CD4-positive, alpha-beta T cell treated with Interleukin-4 for 1 hour (primary cell): ENCODE measurements at places on chromosomes 4 and X.

DNA sequence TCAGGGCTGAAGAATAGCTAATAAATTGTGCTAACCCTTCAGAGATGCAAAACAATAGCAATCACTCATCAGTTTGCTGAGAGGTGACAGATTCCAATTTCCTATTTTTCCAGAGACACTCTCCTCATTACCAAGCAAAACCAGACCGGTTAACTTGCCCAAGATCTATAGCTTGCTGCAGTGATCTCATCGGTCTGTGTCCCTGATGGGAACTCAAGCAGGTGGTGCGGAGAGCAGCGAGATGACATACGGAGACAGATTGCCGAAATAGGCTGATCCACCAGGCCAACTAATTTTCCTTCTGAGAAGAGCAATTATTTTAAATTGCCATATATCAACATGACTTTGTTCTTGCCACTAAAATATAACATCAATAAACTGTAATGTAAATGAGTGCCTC lies 10.5 kb upstream of the DCHS2 start:
- DNase-seq: no peak

DNA sequence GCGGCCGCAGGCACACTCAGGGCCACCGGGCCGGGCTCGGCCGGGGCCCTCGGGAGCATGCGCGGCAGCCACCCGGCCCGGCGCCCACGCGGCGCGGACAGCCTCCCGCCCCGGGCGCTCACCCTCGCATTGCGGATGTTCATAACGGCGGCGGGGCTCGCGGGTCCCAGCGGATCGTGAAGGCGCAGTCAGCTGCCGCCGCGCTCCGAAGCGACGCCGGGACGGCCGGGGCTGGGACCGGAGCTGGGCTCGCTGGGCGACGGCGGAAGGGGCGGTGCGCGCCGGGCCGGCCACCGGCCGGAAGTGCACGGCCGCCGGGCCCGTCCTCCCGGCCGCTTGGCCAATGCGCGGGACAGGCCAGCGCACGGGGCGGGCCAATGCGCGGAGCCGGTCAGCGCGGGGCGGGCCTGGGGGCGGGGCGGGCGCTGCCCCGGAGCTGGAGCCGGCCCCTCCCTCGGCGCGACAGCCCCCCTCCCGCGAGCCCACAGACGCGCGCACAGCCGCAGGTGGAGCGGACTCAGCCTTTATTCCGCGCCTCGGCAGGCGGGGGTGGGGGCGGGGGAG lies at the start of gene NAA10:
Gene NAA10 (minus strand): TSS at position 276 of the 564 bp plus-strand sequence. CDS start 133 bp downstream, at position 143.
- peak; percentile 70 for DNase-seq

DNA sequence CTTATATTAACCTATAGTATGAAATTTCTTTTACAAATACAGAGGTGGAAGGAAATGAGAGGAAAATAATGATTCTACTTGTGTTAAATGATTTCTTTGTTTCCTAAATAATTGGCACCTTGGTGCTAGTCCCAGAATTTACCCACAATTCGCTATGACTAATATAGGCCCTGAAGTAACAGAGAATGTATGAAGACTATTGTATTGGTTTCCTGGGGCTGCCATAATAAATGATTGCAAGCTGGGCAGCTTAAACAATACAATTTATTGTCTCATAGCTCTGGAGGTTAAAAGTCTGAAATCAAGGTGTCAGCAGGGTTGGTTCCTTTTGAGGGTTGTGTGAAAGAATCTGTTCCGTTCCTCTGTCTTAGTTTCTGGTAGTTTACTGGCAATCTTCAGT lies 74.8 kb upstream of the GPRIN3 start:
- no peak for DNase-seq

DNA sequence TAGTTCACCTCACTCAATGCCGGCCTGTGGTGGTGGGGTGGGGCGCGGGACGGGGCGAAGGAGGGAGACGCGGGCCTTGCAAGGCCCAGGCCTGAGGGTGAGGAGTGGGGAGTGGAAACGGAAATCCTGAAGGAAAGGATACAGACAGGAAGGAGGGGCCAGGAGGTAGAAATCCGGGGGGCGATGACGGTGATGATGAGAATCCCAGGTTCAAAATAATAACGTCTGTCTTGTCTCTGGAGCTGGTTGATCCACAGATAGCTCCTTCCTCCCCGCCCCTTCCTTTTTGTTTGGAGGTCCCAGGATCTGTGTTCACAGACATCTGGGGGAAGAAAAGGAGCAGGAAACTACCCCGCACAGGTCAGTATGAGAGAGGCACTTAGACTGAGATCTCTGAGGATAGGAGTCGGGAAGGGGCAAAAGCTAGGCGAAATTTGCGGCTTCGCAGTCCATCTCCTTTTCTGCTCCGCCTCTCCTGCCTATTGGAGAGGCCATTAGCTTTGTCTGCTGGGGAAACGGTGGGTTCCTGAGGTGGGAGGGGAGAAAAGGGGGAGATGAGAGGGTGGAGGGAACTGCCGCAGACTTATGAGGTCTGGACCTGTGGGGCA lies 746 bp downstream of the TCEAL7 start:
- DNase-seq: no peak

- no peak for DNase-seq
Measured at GRCh38 chr4:185580699-185581098, 45.4 kb upstream of the PDLIM3 start.

GRCh38 chrX:10115082-10115481 lies 41.7 kb upstream of the CLCN4 start:
- no peak for DNase-seq

- DNase-seq: no peak
Measured at GRCh38 chr4:153113061-153113837, 91.0 kb upstream of the TRIM2 start.

GRCh38 chrX:1027133-1027532 lies 185.3 kb downstream of the CRLF2 start:
- no peak for DNase-seq

DNA sequence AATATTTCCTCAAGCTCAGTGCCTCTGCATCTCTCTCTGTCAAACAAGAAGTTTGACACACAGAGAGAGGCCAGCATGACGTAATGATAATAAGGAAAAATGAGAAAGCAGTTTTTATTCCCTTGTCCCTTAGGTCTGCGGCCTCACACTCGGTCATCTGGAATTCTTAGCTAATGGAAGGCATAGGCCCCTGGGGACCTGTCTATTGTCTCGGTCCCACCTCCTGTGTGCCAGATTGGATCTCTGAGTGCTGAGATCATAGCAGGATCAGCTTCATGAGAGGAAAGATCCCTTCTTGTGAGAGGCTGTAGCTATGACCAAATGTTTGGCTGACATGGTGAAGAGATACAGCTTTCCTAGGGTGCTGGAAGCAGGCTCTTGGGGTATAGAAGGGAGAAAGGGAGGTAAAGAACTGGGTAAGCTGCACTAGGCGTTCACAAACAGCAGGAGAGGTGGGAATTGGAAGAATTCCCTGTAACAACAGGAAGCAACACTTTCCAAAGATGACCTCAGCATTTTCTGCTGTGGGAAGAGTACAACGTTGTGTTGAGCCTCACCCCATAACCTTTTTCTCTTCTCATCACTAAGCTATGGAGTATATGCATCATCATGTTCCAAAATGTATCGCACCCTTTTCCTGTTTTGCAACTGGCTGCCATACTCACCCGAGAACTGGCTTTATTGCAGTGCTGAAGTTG lies 20.2 kb downstream of the TMEM31 start:
- no peak for DNase-seq

GRCh38 chr4:138110815-138111214 lies 131.3 kb downstream of the SLC7A11 start:
- DNase-seq: no peak

DNA sequence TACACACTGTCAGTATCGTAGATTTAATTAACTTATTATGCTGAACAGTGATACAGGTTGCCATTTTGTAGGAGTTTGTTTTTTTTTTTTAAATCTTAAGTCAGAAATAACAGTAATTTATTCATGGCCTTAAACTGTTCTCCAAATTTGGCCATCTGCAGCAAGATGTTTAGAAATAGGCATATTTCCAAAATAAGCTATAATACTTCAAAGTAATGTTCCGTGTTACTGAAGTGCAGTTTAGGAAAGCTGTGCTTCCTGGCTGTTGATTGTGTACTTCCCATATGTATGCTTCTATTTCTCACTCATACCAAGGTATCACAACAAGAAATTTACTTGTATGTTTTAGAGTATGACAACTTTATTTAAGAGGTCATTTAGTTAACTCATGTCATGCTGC lies 28.9 kb downstream of the CPEB2 start:
- no peak for DNase-seq

DNA sequence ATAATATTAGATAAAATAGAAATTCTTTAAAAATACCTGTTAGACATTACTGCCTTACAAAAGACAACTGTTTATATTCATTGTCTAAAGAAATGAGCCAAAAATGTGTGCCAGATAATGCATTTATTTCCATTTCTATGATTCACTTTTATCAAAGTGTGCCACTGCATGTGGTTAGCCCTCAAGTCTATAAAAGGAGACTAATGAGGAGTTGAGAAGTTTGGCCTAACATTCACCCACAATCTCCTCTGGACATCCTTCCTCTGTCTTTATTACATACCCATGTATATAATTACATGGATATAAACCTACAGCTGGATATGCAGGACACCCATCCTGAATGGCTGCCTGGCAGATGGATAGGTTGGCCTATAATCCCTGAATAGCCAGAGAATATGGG lies 42.6 kb upstream of the PDE5A start:
- no peak for DNase-seq

GRCh38 chr4:104826171-104826570 lies 320.5 kb upstream of the TET2 start:
- DNase-seq: no peak

- no peak for DNase-seq
Measured at GRCh38 chr4:87322754-87323153, at the start of gene HSD17B13. Gene HSD17B13 (minus strand): TSS chr4:87322882. CDS start chr4:87322841, 41 bp downstream.

DNA sequence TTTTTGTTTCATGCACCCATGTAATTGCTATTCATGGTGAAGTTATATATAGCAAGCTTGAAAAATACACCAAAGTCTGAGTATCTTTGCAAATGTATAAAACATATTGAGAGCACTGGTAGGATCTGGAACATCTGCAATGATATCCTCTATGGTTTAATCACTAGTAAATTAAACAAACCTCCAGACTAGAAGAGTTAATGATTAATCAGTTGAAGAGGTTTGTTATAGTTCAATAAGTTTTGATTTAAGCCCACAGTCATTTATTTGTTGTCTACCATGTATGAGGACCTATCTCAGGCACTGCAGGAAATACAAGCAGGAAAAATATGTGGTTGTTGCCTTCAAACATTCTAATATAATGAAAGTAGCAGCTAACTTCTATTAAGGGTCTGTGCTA lies 16.5 kb downstream of the CYBB start:
- DNase-seq: no peak

DNA sequence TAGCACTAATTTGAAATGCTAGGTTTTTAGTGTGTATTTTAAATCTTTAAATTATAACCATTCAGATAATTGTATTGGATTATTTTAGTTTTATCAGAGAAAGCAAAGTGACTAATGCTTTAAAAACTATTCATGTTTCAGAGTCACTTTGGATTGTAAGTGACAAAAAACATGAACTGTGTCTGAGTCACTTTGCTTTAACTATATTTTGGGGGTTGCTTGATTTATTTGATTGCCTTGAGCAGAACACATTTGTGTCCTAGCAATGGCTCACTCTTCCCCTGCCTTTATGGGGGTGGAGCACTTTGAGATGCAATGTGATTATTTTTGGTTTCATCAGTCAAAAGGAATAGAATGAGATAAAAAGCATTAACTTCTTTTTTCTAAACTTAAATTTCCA lies 188.4 kb upstream of the ARX start:
- no peak for DNase-seq

DNA sequence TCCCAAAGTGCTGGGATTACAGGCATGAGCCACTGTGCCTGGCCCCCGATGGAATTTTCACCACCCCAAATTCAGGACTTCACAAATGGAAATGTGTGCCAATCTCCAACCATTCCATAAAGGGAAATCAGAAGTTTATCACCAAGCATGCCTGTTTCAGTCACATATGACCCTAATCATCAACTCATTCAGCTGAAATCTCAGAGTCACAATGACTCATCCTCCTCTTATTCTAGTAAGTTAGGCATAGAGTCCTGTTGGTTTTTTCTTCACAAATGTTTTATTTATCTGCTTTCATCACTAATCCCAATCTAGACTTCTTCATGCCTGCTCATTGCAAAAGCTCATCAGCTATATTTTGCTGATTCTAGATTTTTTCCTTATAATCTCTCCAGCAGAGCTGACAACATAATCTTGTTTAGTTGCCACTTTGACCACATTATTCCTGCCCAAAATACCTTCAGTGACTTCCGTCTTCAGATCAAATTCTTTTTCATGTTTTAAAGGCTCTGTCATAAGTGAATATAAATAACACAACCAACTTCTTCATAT lies 83.3 kb downstream of the SLC7A11 start:
- DNase-seq: no peak

DNA sequence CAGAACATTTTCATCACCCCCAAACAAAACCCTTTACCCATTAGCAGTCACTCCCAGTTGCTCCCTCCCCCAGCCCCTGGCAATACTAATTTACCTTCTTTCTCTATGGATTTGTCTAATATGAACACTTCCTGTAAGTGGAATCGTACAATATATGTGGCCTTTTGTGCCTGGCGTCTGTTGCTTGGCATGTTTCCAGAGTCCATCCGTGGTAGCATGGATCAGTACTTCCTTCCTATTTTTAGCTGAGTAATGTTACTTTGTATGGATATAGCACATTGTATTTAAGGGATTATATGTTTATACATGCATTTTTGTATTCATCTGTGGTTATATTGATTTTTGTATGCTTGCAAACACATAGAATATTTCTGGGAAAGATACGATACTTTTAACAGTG lies 48.2 kb downstream of the PPEF1 start:
- DNase-seq: no peak

- no peak for DNase-seq
Measured at GRCh38 chr4:128444544-128445302, 157.1 kb upstream of the PGRMC2 start.

GRCh38 chr4:14083150-14083549 lies 455.6 kb upstream of the BOD1L1 start:
- DNase-seq: no peak

DNA sequence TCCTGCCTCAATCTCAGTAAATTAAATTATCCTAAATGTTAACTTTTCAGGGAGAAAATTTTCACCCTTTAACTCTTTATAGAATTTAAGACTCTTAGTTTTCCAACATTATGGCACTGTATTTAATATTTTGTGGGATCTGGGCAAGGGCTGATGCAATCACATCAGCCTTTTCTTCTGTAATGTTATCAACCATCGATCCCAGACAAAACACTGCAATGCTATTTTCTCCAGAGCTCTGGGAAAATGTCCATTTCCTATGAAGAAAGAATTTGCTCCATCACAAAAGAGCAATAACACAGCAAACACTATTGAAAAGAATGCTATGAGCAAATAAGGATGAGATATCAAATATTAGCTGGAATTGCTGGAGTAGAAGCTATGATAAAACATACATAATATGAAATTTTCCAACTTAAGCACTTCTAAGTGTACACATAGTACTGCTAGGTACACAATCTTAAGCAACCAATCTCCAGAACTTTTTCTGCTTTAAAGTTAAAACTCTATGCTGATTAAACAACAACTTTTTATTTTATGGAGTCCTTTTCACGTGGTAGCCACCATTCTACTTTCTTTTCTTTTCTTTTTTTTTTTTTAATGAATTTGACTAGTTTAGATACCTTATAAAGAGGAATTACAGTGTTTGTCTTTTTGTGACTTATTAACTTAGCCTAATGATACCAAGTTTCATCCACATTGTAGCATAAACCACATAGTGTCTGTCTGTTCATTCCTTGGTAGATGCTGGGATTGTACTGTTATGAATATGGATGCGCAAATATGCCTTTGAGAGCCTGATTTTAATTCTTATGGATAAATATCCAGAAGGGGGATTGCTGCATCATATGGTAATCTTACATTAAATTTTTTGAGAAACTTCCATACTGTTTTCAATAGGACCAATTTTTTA lies 43.6 kb downstream of the UGT2A3 start:
- DNase-seq: no peak

GRCh38 chr4:133555671-133556070 lies 406.6 kb downstream of the PCDH10 start:
- DNase-seq: no peak
